Mesenchymal stem cell (in vitro differentiated cells and primary cell): ENCODE measurements at places on chromosomes 4 and X.

GRCh38 chrX:4825550-4825949 lies 1112.1 kb upstream of the PRKX start:
- no peak for DNase-seq

GRCh38 chr4:72843466-72843865 lies 226.1 kb downstream of the COX18 start:
- no peak for DNase-seq

- DNase-seq: no peak
Measured at GRCh38 chrX:81390237-81390636, 188.3 kb downstream of the SH3BGRL start.

DNA sequence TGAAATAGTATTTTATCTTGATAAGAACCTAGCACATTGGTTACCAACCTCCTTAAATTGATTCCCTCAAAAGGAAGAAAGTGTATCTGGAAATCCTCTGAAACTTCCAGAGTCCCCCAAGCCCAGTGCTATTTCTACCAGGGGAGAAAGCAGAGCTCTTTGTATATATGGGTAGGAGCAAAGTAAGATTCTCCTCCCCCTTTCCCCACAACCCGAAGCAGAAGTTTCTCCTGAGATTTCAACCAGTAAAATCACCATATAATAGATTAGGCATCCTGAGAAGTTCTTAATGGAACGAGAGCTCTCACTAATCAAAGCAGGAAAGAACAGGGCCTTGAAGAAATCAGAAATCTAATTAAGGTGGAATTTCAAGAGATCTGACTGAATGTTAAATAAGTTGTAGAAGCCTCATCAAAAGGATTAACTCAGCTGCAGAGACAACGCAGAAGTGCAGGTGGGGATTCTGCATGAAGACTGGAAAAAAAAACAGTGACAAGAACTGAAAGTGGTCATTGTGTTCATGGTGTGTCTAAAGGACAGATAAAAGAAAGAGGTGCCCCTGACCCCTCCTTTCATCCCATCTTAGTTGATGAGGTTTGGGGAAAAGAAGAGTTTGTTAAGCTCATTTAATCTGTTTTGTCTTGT lies 39.1 kb downstream of the VSIG4 start:
- DNase-seq: no peak

- no peak for DNase-seq
Measured at GRCh38 chrX:101745046-101745445, 85.4 kb upstream of the ARMCX2 start.

GRCh38 chr4:168212656-168213055 lies 105.9 kb downstream of the DDX60 start:
- DNase-seq: no peak

- no peak for DNase-seq
Measured at GRCh38 chr4:115028682-115029410, 84.6 kb downstream of the NDST4 start.

- DNase-seq: no peak
Measured at GRCh38 chr4:81447566-81448229, 24.0 kb downstream of the RASGEF1B start.

GRCh38 chrX:107576841-107577240 lies 51.5 kb upstream of the PRPS1 start:
- DNase-seq: no peak

- DNase-seq: no peak
Measured at GRCh38 chrX:69019073-69019890, 146.0 kb downstream of the PJA1 start.

GRCh38 chr4:8384397-8385060 lies 56.0 kb downstream of the ACOX3 start:
- DNase-seq: no peak

DNA sequence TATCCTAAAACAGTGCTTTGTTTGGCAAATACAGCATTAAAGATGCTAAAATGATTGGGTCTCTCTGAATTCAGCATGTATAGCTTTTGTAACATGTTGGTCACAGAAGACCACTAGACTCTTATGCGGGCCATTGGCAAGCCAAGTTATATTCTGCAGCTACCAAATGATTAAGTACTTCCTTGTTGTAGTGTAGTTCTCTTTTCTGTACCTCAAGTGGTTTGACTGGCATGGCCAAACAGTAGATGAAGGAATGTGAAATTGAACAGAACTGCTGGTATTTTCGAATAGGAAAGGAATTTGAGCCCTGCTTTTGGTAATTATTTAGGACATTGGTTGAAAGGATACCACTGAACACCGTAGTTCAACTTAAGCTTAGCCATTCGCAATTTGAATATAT lies 193.9 kb upstream of the GPC4 start:
- no peak for DNase-seq

DNA sequence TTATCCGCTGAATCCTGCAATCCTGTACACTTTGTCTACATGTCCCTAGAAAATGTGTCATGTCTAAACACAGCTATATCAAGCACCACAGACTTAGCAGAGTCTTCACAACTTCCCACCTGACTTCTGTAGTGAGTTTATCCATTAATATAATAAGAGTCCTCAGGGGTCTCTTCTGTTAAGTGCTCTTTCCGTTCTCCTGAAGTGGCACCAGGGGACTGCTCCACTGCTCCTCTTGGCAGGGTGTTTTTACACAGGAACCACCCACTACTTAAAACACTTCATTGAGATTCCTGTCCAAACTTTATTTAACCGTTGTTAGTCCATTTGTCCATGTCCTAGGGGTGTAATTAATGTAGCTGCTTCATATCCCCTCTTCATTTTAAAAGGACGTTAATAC lies 1000.4 kb downstream of the STPG2 start:
- DNase-seq: no peak

GRCh38 chrX:153999359-154000037 lies 20.2 kb downstream of the IRAK1 start:
- DNase-seq: no peak

- DNase-seq: no peak
Measured at GRCh38 chrX:9539605-9540387, 74.9 kb downstream of the TBL1X start.

GRCh38 chr4:100164808-100165760 lies 25.2 kb downstream of the DDIT4L start:
- DNase-seq: no peak

GRCh38 chrX:136204571-136204970 lies 46.6 kb downstream of the MAP7D3 start:
- DNase-seq: peak; percentile 90

DNA sequence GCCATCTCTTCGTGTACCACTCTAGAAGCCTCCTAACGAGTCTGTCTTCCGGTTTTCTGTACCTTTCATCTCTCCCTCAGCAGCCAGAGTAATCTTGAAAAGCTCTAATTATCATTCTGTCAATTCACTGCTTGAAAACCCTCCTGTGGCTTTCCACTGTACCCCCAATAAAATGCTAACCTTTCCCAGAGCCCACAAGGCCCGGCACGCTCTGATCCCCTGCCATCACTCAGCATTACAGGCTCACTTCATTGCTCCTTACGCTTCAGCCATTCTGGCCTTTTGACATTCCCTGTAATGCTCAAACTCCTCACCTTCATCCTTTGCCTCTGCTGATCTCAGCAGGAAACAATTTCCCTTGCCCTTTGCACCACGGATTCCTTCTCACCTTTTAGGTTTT lies 112.9 kb downstream of the ARHGAP10 start:
- DNase-seq: no peak

DNA sequence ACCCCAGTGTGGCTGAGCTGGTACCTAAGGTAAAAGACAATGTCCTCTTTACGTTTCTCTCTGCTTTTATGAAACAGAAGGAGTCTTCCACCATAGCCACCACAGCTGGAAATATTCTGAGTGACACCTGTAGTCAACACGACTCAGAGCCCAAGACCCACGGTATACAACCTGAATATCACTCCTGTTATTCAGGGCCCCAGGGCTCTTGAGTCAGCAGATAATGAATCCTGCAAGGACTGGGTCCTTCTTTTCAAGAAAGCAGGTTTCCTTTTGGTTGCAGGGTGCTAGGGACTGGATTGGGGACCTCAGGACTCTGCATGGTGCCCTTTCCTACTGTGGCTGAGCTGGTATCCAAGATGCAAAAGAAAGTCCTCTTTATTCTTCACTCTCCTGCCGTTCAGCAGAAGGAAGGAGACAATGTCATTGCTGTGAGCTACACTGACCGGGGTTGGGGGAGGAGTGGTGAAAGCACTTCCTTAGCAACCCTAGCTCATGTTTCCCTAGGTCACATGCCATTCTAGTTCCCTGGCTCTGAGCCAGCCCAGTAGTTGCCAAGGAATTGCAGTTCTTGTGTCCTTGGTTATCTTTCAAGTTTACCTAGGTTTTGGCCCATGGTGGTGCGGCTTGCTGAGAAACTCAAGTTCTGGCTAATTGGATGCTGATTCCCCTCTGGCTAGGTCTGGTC lies 23.7 kb upstream of the UNC5C start:
- DNase-seq: peak; percentile 79

DNA sequence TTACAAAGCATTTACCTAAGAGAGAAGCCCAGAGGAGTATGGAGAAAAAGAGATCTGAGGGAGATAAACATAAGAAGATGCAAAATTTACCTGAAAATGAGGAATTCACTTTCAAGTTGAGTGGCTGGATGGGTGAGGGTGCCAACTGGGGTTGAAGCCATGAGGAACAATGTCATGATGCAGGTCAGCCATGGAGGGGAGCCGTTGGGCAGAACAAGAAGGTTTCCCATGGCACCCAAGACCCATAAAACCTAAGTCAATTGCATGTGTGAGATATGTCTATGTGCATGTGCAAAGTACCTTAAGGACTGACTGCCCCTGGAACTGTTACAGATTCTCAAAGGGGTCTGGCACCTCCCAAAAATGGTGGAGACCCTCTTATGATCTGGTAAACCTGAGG lies 46.6 kb upstream of the PRRG1 start:
- DNase-seq: peak; percentile 35

GRCh38 chr4:139978692-139979091 lies 175.3 kb downstream of the MAML3 start:
- no peak for DNase-seq

- DNase-seq: peak; percentile 1
Measured at GRCh38 chrX:115940888-115941332, 229.6 kb upstream of the AGTR2 start.

DNA sequence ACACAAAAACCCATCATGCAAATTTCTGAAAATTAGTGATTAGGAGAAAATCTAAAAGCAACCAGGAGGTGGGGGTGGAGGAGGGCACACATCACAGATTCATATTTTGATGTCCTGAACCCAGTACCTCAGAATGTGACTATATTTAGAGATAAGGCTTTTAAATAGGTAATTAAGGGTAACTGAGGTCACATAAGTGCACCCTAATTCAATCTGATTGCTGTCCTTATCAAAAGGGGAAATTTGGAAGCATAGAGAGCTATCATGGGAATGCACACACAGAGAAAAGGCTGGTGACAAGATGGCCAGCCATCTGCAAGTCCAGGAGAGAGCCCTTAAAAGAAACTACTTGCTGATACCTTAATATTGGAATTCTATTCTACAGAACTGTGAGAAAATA lies 281.8 kb upstream of the UGT8 start:
- no peak for DNase-seq

- no peak for DNase-seq
Measured at GRCh38 chr4:159762672-159763071, 659.8 kb downstream of the RAPGEF2 start.

GRCh38 chr4:154189346-154189745 lies 302.3 kb downstream of the DCHS2 start:
- peak; percentile 60 for DNase-seq

- no peak for DNase-seq
Measured at GRCh38 chr4:127559981-127560380, 72.8 kb upstream of the INTU start.

GRCh38 chr4:2287594-2287915 lies 25.6 kb upstream of the MXD4 start:
- no peak for DNase-seq

- DNase-seq: peak; percentile 58
Measured at GRCh38 chr4:102535398-102536082, 34.4 kb downstream of the NFKB1 start.

DNA sequence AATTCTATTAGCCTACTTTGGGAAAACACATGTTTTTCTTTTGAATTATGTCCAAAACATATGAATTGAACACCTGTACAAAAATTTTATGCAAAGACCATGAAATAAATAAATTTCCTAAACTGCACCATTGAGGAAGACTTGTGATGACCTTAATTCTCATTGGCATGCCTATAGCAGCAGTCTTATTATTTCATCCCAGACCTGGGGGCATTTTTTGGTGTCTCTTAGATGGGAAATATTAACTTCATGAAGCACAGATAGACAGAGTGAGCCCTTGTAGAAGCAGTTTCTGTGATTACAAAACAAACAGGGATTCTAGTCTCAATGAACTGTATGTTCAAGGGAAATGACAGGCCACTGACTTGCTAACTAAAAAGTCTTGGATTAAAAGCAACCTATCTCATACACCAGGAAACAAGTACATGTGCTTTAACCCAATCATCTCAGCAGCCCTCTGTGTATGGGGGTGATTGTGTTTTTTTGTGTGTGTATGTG lies 32.0 kb upstream of the HPGD start:
- DNase-seq: no peak

DNA sequence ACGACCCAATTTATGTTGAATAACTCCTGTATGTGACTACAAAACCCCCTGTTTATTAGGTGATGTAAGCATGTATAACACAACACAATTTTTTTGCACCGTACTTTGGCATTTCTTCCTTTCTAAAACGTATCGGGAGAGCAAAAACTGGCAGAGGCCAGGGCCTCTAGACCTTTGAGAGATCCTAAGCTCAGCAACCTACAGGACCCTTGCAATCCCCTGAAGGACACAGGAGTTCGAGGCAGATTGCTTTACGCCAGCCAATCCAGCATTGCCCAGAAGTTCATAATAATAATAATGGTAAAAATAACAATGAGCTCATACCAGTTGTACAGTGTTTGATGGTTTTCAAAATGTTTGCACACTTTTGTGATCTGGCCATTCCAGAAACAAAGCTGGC lies 7.7 kb downstream of the NKX3-2 start:
- DNase-seq: no peak

DNA sequence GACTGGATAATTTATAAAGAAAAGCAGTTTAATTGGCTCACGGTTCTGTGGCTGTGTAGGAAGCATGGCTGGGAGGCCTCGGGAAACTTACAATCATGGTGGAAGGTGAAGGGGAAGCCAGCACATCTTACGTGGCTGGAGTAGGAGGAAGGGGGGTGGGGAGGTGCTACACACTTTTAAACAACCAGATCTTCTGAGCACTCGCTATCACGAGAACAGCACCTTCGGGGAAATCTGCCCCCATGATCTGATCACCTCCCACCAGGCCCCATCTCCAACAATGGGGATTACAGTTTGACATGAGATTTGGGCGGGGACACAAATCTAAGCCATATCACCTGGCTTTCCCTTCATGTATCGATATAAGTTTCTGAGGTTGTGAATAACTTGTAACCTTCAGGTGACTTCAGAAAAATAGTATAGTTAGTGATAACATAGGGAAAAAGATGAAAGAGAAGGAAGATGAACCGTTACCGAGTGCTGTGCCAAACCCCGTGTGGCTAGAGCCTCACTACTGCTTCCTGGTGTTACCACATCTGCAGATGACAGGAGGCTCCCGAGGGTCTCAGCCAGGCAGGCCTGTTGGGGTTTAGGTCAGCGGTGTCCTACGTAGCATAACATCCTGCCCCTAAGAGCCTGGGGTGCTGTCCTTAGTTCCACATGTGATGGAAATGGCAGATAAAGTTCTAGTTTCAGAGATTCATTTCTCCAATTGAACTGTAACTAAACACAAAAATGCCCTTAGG lies 103.5 kb downstream of the TNIP2 start:
- no peak for DNase-seq
